ENCODE measurements at places on chromosomes 4 and X. TPM values are rescaled to one million over a fixed set of nuclear protein-coding genes. Genes with fewer than 3 reads are reported as not detected.

DNA sequence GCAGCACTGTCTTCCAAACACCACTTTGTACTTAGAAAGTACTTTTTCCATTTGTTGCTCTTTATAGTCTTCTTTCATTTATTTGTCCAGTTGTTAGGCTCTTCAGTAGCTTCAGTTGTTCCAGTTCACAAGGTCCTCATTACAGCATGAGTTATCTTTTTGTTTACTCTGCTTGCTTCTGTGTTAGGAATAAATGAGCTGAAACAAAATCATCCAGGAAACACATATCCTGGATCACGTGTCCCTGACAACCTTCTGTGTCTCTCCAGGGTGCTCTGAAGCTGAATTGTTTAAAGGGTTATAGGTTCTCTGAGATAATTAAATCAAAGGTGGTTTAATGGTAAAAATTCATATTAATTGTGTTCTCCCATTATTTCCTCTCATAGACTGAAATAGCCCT is 19.9 kb upstream of the KLHL8 start:
- DNase-seq: no peak

GRCh38 chr4:152559641-152560040 is 23.7 kb upstream of the FBXW7 start:
- no peak for DNase-seq

GRCh38 chr4:20543131-20543530 is 157.1 kb upstream of the PACRGL start:
- no peak for DNase-seq

DNA sequence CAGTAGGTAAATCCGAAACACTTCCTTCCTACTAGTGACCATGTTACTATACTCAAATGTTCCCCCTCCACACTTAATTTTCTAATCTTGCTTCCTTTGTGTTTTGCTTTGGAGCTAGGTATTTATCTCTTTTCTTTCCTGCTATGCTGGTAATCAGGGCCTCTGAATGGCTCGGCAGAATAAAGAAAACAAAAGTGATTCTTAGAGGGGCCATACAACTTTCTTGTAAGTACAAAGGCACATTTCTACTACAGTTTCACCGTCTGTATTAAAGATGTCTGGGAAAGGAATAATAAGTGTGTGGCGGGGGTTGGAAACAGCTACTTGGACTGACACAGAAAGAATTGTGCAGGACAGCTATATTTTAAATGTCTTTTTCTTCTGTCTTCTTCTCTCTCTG is 50.3 kb downstream of the GPC3 start:
- no peak for DNase-seq

GRCh38 chrX:145190801-145191389 is 56.4 kb upstream of the SPANXN1 start:
- no peak for DNase-seq

DNA sequence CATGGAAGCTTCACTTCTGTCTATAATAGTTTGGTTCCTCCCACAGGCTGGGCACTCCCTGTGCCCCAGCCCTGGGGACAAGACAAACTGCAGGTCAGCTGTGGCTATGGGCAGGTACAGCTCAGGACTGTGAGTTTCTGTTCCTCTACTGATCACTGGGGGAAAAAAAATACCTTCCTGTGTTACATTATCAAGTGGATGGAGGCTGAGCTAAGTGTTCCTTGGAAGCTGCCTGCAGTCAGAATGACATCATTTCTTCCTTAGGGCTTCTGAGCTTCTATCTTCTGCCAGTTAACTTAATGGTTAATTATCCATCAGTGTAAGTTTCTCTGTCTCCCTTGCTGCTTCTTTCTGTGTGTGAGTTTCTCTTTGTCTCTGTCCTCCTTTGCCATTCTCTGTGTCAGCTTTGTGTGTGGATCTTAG is 4.6 kb downstream of the RAB33A start:
- no peak for DNase-seq

DNA sequence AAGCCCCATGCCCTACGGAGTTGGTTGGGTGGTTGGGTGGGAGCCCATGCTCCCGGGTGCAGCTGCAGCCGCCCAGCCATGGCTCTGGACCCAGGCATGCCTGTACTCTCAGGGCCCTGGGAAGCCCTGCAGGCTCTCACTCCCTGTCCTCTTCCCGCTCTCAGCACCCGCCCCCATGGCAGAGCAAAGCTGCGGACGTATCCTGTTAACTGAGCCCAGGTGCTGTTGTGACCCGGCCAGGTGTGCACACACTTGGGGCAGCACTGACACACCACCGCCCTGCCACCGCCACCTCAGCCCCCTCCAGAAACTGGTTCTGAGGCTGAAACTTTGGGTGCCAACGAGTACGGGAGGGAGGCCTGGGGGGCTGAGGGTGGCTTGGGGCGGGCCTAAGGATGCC is 40.3 kb downstream of the PPM1K start:
- no peak for DNase-seq

DNA sequence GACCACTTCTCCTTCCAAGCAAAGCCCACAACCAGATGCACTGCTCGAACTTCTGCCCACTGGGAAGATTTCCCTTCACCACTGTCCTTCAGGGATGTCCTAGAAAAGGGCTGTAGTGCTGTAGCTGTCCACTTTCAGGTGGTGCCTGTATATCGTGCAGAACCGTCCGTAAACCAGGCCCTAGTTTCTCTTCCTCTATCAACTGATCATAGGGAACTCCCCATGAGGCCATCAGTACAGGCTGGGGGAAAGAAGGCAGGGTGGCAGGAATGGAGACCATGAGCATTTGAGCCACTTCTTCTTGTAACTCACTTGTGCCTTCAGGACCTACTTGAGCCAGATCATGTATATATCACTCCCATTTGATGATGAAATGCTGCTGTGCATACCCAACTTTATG is 57.3 kb upstream of the FAM9B start:
- DNase-seq: no peak

GRCh38 chr4:98510757-98511517 is 147.5 kb downstream of the TSPAN5 start:
- DNase-seq: no peak

DNA sequence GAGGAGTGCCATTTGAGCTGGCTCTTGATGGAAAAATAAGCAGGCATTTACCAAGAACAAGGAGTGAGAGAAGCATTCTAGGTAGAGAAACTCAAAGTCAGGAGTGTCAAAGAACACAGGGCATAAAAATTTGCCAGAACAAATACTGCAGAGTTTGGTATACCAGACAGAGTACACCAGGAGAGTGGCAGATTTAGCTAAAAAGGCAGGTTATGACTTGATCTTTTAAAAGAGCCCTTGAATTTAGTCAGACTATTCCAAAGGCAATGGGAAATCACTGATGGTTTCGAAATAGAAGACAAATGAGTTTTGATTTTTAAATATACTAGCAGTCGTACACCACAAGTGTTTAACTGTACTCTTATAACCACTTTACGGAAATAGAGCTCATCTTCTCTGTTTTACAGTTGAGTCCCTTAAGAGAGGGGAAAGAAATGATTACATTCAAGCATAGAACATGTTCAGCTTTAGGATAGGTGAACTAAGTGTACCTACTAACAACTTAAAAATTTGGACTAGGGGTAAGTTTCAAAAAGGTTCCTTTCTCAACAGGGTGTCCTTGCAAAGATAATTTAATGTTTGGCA is 10.2 kb downstream of the UBE2D3 start:
- no peak for DNase-seq

- no peak for DNase-seq
Measured at GRCh38 chrX:37580080-37580479, 8.6 kb downstream of the LANCL3 start.

- no peak for DNase-seq
Measured at GRCh38 chr4:120281581-120281980, 214.9 kb upstream of the MAD2L1 start.

- no peak for DNase-seq
Measured at GRCh38 chrX:11929476-11929875, 171.4 kb downstream of the MSL3 start.

- no peak for DNase-seq
Measured at GRCh38 chr4:152153476-152154270, 382.2 kb downstream of the FBXW7 start.

DNA sequence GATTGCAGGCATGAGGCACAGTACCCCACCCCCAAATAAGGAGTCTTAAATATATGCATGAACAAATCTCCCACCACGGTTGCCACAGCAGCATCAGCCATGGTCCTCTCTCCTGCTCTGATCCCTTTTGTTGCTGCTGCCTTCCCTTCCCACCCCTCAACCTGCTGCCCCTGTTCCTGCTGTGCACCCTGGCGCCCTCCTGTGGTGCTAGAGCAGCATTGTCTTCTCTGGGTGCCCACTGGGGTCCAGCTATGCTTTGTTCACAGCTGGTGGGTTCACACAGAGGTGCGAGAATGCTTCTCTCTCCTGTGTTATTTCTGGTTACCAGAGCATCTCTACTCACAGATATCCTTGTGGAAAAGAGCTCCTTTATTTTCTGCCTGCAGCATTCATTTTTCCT is 116.2 kb downstream of the GATB start:
- no peak for DNase-seq

- DNase-seq: no peak
Measured at GRCh38 chr4:128521648-128522111, 234.1 kb upstream of the PGRMC2 start.

DNA sequence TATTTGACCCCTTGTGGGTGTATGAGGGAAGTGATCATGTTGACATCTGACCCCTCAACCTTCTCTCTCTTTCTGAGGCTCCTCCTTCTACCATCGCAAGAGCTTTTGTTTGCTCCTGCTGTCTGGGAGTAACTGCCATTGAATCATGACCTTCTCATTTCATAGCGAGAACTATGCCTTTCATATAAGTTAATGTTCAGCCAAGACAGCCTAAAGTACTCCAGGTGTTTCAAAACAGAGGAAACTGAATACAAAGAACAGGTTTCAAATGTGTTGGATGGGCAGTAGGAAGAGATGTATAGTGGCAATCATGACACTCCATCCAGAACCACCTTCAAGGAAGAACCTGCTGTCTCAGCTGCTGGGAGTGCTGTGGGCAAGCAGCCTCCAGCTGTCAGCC is 403.1 kb downstream of the MID1IP1 start:
- no peak for DNase-seq

DNA sequence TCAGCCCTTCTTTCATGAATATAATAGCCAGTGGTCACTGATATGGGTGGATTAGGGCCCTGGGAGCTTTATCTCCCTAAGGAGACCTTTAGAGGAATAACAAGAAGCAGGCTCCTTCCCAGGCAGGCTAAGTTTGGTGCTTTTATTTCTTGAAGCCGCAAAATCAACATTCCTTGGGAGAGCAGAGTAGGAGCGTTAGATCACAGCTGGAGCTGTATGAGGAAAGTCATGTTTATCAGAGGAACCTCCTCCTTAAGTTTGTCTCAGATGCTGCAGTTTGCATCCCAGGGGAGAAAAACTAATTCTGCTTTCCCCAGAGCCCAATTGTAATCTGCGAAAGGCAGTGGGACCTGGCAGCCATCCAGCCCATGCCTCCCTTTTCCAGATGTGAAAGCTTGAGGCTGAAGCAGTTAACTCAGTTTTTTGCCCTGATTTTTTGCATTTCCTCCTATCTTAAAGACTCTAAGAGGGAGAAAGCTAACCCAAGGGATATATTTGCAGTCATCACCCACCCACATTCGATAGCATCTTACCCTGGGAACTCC is 186.0 kb upstream of the FRMPD4 start:
- DNase-seq: no peak

- no peak for DNase-seq
Measured at GRCh38 chrX:21963731-21964405, 23.4 kb downstream of the SMS start.

DNA sequence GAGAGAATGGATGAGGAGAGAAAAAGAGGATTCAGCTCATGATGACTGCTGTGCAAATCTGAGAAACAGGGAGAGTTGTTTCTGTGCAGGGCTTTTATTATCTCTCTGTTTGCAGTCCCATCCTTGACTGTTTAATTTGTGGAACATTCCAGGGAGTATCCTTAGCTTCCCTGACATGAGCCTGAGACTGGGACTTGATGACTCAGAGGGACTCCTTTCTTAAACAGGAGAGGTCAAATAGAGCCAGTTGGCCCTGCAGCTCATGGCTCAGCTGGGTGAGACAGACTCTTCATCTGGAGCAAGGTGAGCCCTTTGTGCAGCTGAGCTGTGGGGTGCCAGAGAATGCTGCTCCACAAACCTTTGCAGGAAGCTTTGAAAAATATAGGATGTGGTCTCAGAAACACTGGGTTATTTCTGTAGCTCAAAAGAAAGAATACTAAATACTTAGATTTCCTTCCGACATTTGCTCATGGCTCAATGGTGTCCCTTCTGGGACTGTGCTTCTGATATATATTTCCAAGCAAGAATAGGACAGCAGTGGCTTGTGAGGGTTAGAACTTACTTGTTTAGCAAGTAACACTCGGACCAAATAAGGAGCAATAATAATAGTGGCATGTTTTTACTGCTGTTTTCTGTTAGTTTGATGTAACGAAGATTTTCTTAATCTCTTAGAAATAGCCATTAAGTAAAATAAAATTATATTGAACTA is 14.5 kb downstream of the ARHGAP24 start:
- DNase-seq: no peak

- DNase-seq: no peak
Measured at GRCh38 chr4:15766821-15767220, 11.3 kb upstream of the CD38 start.

DNA sequence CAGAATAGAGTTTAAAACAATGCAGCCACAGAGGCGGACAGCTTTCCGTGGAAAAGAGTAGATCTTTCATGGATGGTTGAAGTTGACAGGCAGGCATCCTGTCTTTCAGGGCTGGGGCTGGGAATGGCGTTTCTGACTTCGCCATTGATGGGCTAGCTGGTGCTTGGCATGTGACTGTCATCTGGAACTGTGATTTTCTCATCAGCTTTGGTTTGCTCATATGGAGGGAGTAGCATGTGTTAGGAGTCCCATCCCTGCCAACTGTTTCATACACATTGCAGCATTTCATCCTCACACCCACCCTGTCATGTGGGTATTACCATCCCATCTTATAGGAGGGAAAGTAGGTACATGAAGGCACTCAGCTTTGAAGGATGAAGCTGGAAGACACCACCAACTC is 49.2 kb upstream of the STX18 start:
- no peak for DNase-seq

GNRHR gene
- not detected for total RNA-seq

JAKMIP1 gene
- 6.8 TPM for total RNA-seq

ASB5 gene
- total RNA-seq: not detected

ADGRL3 gene
- 3.5 TPM for total RNA-seq

TMSB15C gene
- 0.72 TPM for total RNA-seq

CTBP1 gene
- total RNA-seq: 483 TPM

WDR17 gene
- total RNA-seq: 2.9 TPM

ADGRG4 gene
- total RNA-seq: 0.06 TPM

TLR10 gene
- 1.0 TPM for total RNA-seq

TEX13C gene
- total RNA-seq: not detected

ESX1 gene
- total RNA-seq: not detected

SLC25A43 gene
- total RNA-seq: 11.2 TPM
